ENCODE measurements at places on chromosomes 7 and 10.

- no peak for DNase-seq
These were observed 249.7 kb downstream of the MTERF1 start for GRCh38 chr7:91630581-91631380.

- no peak for DNase-seq
These were observed 24.9 kb upstream of the CARD11 start for GRCh38 chr7:3068530-3068929.

DNA sequence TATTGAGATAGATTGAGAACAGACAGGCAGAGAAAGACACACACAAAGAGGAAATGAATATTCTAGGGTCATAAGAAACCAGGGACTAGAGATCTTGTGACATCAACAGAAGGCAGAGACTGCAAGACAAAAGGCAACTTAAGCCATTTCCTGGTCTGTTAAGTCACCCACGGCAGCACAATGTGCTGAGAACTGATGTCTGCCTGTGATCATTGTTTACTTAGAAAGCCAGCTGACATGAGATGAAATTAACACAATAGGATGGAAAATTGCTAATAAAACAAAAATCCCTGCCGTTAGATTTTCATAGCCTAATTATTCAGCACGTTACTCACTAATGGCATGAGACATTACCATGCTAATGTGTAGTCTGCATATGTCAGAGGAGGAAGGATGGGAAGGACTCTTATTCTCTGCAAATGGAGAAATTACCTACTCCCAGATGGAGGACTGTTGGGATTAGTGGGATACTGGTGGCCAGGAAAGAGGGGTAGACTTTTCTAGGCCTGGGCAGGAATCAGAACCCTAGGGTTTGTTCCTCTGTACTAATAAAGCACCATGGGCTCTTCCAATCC is 191.3 kb upstream of the PODXL start:
- DNase-seq, result no peak

DNA sequence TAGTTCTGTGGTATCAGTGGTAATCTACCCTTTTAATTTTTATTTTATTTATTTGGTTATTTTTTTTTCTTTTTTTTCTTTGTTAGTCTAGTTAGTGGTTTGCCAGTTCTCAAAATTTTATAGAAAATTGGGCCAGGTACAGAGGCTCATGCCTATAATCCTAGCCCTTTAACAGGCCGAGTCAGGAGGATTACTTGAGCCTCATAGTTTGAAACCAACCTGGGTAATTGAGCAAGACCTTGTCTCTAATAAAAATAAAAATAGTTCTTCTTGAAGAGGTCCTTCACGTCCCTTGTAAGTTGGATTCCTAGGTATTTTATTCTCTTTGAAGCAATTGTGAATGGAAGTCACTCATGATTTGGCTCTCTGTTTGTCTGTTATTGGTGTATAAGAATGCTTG is 51.5 kb downstream of the PPP1R3A start:
- no peak for DNase-seq

GRCh38 chr10:114618722-114619121 is 39.4 kb downstream of the ABLIM1 start:
- DNase-seq, result no peak

- no peak for DNase-seq
These were observed 453.8 kb downstream of the TCERG1L start for GRCh38 chr10:130857631-130858295.
